ENCODE measurements at places on chromosomes 1 and 21. TPM values are rescaled to one million over a fixed set of nuclear protein-coding genes. Genes with fewer than 3 reads are reported as not detected.

RBP7 gene
- total RNA-seq = not detected

UBE2U gene
- total RNA-seq = not detected

PDPN gene
- total RNA-seq = not detected

CYP4Z1 gene
- not detected for total RNA-seq

LDLRAP1 gene
- total RNA-seq = 31.3 TPM

AMY1C gene
- total RNA-seq = not detected
